Inflammatory macrophage (primary cell): ENCODE measurements at places on chromosomes 3 and 15.
A peak's percentile ranks its signal among the peaks of the same experiment; 100 is the strongest.

- DNase-seq: no peak
Observed at GRCh38 chr3:130504701-130505100, 12.3 kb upstream of the COL6A6 start.

DNA sequence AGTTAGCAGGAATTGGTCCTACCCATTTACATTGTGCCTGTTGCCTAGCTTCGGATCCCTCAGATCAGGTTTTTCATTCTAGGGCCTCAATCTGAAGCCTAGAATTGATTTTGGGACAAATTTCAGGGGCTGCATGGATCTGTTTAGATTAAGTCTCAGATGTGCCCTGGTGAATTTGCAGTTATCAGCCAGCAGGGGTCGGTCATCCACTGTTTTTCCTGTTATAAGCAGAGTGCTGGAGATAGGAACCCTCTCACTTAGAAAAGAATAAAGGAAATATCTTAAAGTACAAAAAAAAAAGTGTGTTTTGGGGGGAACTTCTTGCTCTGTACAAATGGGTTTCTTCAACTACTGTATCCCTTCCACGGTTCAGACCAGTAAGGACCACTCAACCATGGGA, 212.5 kb downstream of the BCHE start:
- no peak for DNase-seq

GRCh38 chr3:14950274-14950673, 2.9 kb downstream of the NR2C2 start:
- no peak for DNase-seq

DNA sequence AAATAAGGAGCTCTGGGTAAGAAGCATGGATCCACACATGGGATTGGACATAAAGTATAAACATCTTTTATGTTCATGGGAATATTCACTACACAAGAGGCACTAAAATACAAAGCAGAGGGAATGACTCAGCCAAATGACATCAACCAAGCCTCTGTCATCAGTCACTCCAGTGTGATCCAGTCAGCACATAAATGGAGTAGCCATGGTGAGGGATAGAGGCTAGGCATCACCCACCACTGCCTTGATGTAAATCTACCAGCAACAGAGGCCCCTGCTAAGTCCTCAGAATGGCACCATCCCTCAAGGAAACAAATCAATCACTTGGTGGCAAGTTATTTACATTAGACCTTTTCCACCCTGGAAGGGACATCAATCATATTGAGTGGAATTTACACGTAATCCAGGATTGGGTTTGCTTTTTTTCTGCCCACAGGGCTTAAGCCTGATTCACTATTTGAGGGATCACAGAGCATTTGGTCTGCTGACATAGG, 27.2 kb downstream of the VEPH1 start:
- no peak for DNase-seq

DNA sequence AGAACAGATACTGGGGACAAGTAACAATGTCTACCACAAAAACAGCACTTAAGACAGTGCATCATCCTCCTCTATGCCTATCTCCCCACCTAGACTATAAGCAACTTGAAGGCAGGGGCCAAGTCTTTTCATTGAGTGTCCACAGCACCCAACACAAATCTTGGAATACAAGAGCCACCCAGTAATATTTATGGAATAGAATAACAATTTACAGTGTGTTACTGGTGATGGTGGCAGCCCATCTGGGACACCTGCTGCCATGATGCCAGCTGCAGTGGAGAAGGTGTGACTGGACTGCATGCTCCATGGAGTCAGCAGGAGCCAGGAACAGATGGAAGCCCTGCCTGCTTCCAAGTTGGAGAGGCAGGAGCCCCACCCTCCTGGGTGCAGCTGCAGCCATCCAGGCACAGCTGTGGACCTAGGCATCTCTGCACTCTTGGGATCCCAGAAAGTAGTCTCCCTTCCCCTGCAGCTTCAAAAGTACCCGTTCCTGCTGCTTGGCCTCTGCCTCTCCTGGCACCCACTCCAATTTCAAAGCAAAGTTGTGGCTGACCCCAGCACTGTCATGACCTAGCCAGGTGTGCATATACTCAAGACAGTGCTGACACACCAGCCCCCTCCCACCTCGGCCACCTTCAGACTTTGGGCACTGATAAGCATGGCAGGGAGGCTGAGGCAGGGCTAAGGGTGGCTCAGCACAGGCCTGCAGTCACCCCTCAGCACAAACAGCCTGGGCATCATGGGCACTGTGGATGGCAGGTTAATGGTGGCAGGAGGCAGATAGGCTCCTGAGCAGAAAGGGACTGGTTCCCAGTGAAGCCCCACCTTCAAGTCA, 94.5 kb downstream of the TPRA1 start:
- no peak for DNase-seq

DNA sequence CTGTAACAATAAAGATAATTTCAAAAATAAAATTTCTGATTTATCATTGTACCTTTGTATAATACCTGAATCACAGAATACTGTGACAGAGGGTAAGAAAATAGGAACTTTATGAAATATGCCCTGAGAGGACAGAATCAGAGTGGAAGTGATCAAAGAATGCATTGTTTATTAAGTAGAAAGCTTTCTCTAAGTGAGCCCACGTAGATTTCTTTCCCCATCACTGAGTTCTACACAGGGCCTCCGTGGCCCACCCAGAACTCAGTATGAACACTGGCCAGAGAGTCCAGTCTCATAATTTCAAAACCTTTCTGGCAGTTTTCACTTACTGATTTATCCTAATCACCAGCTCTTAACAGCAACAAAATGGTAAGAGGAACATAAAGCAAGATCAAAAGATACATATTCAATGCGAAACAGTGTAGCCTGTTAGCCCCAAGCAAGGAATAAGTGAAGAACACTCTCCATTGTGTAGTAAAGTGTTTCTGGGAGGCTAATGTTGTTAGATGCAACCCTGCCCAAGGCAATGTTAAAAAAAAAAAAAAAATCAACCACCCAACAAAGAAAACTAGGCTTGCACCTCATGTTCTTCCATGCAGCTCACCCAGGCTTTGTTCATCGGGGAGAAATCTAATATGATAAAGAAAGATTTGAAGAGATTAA, 341.3 kb downstream of the LSAMP start:
- DNase-seq: no peak

DNA sequence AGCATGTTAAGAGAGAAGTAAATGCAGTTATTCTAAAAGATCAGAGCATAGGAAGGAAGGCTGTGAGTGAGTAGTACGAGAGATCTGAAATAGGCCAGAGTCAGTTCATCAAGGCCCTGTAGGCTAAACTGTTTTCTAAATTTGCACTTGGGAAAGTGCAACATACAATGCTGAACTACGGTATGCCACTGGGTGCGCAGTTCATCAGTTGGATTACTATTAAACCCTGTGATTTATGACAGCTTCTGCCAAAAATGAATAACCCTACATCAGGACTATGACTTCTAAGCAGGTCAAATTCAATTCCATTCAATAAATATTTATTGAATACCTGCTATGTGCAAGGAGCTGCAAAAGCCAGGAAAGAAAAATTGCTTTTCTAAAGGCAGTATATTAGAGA, 10.8 kb downstream of the CBLB start:
- DNase-seq: no peak

- no peak for DNase-seq
Observed at GRCh38 chr15:58503139-58504027, 71.6 kb downstream of the LIPC start.

DNA sequence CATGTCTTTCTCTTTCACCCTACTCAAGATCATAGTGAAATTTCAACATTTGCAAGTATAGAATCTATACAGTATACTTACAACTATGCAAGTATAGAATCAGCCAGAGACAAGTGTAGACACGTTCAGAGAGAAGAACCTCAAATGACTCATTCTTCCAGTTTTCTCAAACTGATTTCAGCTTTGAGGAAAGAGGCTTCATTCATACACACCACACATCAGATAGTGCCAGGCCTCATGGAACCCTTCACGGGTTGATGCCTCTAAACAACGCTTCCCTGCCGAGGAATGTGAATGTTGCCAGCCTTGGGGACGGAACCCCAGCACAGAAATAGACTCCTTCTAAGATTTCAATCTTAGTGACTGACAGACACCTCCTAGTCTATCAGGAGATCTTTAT, 135.7 kb downstream of the FOXP1 start:
- DNase-seq: peak; percentile 22

- DNase-seq: no peak
Observed at GRCh38 chr15:68603951-68604350, 25.2 kb downstream of the CORO2B start.

DNA sequence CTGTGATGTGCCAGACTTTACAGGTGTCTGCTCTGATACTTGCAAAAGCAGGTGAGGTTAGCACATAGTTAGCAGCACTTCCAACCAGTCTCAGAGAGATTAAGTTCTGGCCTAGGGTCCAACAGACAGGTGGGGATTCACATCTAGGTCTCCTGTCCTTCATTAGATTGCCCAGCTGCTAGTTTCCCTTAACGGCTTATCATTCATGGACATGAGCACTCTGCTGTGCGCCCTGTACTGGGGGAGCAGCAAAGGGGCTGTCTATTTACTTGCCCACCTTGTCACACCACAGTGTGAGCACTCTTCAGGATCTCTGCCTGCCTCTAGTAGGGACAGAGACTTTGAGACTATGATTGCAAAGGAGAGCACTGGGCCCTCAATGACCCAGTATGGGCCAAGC, 8.7 kb downstream of the SPSB4 start:
- no peak for DNase-seq

GRCh38 chr15:82917249-82917648, 35.3 kb downstream of the HOMER2 start:
- no peak for DNase-seq

GRCh38 chr15:58627046-58627445, 122.5 kb downstream of the ADAM10 start:
- no peak for DNase-seq

DNA sequence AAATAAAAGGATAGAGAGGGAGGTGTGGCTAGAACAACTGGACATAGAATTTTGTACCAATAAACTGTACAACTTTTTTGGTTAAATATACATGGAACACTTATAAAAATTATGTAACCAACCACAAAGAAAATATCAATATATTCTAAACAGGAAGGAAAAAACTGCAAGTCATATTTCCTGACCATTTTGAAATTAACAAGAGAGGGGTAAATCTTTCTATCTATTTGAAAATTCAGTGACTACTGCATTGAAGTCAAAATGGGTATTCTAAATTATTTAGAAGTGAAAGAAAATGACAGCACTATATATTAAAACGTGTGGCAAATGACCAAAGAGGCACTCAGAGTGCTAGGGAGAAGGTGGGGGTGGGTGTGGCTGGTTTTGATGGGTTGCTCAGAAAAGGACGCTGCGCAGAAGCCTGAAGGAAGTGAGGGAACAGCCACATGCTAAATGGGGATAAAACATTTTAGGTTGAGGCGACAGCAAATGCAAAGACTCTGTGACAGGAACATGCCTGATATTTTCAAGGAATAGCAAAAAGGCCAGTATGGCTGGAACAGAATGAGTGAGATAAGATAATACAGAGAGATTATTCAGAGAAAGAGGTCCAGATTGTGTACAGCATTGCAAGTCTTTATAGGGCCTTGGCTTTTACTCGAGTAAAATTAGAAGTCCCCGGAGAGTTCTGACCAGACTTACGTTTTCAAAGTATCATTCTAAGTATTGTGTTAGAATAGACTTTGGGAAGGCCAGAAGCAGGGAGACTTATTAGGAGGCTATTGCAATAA, 41.1 kb downstream of the ERICH6 start:
- peak; percentile 37 for DNase-seq

GRCh38 chr3:150635526-150635925, 32.4 kb downstream of the SELENOT start:
- peak; percentile 5 for DNase-seq

GRCh38 chr15:68765602-68766368, 54.9 kb downstream of the ANP32A start:
- no peak for DNase-seq

GRCh38 chr3:126910231-126910630, 72.7 kb upstream of the PLXNA1 start:
- no peak for DNase-seq

DNA sequence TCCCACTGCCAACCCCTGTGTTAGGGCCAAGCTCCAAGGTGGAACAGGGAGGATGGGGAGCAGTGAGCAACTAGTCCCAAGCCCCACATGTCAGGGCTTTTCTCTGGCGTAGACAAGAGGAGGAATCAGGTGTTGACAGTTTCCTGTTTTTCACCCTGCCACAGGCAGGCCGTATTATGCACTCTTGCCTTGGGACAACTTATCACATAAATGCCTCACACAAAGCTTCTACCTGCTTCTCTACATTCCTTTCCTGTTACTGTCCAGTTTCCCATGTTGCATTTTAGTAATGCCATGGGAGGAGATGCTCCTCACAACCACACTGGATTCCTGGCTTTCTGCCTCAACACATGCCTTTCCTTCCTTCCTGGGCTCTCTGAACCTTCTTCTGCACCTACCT, 381.2 kb upstream of the ATP11B start:
- DNase-seq: no peak

DNA sequence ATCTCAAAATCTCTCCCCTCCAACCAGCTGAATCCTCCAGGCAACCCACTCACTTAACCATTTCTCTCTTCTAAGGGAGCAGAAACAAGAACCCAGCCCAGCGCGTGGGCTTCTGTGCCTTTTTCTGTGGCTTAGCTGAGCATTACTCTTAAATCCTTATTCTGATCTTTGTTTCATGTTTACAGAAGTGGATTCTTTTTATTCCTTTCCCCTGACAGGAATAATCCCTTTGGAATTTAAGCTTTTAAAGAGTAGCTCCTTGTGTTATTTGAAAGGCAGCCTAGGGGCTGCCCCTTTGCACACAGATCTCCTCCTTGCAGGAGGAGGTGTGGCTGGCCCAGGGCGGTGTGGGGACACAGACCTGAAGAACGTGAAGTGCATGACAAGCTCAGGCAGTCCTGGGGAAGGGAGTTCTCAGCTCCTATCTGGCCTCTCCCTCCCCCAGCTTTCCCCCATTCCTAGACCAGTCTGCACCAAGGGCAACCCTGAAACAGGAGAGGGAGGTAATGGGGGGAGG, 77.1 kb upstream of the UBE2E1 start:
- DNase-seq: peak; percentile 71
